Foreskin melanocyte (primary cell): ENCODE measurements at places on chromosomes 5 and 9.
A peak's percentile ranks its signal among the peaks of the same experiment; 100 is the strongest.

DNA sequence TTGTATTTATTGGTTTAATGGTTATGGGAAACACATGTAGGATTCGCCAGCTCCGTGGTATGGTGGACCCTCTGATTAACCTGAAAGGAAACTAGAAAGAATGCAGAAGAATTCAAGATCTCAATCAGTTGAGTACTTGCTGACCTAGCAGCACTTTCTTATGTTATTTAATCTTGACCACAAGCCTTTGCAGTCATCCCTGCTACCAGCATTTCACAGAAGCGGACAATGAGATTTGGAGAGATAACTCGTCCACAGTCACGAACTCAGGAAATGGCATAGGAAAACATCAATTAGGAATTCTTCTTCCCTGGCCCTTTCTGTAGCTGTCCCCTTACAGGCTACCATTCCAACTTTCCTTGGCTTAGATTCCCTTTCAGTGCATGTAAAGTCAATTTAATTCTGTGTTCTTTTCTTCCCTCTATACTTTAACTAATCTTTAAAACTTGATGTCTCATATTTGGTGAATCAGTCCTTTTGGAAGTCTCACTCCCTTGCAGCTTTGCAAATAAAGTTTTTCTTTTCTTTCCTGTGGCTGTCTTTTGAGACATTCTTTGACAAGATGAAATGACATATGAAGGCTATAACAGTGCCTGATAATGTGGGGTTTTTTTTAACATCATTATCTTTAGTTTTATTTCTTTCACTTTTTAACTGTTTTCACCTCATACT lies 1.3 kb upstream of the SLC44A1 start:
- DNase-seq, result no peak

- no peak for DNase-seq
Measured at GRCh38 chr9:4106081-4106759, 193.6 kb downstream of the GLIS3 start.

- DNase-seq, result no peak
Measured at GRCh38 chr5:6252581-6252980, 125.8 kb downstream of the MED10 start.

- no peak for DNase-seq
Measured at GRCh38 chr9:24118190-24118589, 292.1 kb upstream of the ELAVL2 start.

DNA sequence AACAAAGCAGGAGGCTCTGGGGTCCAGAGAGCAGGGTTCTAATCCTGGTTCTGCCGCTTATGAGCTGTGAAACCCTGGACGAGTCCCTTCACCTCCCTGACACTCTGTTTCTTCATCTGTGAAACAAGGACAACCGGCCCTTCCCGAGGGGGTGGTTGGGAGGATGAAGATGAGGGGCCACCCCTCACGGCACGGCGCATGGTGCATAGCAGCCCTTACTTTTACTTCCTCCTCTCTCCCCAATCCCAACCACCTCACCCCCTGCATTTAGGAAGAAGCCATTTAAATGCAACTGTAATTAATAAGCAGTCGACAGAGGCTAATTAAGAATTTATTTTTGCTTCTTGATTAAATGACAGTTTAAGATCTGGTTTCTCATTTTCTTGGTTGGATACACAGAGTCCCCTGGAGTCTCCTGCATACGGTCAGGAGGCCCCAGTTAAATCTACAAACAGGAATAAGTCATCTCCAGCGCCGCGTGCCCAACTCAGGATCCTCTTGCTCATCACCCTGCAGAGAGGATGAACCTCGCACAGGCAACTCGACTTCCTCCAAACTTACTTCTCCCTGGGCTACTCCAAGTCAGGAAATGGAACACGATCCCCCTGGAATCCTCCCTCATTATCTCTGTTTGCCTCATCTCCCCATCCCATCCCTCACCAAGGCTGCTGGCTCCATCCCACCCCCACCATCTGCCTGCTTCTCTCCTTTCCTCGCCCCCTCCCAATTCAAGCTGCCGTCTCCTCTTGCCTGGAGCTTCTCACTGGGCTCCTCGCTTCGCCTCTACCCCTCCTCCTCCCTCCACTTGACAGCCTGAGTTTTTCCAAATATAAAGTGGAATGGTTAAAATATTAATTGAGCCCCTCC lies 95.9 kb downstream of the HRH2 start:
- DNase-seq, result no peak

GRCh38 chr5:24141046-24141445 lies 503.7 kb downstream of the CDH10 start:
- DNase-seq, result no peak

DNA sequence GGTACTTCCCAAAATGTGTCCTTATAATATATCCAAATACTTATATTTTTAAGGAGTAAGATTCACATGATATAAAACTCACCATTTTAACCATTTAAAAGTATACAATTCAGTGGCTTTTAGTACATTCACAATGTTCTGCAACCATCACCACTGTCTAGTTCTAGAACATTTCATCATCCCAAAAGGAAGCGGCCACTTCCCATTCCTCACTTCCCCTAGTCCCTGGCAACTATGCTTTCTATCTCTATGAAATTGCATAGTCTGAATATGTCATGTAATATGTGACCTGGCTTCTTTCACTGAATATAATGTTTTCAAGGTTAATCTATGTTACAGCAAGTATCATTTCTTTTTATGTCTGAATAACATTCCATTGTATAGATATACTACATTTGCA lies 615.1 kb upstream of the SGCD start:
- DNase-seq, result no peak

DNA sequence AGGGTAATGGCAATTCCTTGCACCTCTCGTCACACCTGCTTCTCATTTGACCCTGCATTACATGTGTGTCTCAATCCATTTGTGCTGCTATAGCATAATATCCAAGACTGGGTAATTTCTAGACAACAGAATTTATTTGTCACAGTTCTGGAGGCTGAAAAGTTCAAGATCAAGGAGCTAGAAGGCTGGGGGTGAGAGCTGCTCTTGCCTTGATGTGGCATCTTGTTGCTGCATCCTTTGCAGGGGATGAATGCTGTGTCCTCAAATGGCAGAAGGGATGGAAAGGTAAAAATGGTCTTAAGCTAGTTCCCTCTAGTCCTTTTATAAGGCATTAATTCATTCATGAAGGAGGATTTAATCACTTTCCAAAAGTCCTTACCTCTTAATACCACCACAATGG lies 323.7 kb upstream of the RPS23 start:
- no peak for DNase-seq

DNA sequence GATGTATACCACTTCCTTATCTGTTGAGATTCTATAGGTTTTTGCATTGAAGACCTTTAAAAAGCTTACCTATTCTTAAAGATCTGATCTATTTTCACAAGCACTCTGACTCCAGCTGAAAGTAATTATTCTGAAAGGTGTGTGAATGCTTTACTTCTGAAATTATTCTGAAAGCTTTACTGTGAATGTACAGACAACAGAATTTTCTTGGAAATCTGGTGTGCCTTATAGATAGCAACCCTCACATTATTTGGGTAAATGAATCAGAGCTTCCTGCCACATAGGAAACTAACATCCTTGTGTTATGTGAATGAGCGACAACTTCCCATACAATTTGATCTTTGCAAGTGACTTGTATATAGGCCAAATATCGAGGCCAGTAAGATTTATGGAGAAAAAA lies 6.5 kb downstream of the CDO1 start:
- no peak for DNase-seq

- peak; percentile 57 for DNase-seq
Measured at GRCh38 chr5:35777358-35778087, 79.2 kb upstream of the IL7R start.

DNA sequence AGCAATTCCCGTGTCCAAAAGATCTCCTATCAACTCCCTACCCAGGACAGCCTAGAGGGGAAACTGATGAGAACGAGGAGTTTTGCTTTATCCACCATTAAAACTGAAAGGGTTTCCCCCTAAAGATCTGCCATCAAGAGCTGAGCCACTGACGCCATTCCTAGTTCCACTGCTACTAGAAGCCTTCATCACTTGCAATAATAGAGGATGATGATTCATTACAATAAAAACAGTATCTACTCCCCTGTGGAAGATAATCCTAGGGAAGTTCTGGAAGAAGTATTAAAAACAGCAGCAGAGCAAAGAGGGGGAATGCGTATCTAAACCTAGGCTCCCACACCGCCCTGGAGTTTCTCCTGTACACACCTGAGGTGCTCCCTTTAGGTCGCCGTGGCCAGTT lies 394.5 kb downstream of the BNC2 start:
- DNase-seq, result no peak

DNA sequence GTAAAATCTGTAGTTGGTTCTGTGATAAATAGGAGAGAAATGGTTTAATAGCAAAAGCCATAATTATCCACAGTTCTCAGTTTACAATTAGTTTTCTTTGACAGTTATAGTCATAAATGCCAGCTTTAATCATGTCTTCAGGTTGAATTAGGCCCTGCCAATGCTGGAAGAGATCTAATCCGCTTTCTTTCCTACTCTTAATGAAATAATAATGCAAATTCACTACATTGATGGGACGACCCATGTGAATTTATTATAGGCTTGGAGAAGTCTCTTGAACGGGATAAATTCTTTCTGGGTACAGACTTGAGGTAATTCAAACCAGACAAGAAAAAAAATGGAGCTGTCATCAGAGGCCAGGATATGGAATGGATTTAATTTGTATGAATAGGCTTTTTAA lies 950.4 kb downstream of the EFNA5 start:
- DNase-seq, result no peak

- DNase-seq, result no peak
Measured at GRCh38 chr9:93468763-93469456, 15.5 kb upstream of the FAM120AOS start.

GRCh38 chr5:108557686-108558085 lies 175.8 kb upstream of the FBXL17 start:
- DNase-seq, result no peak

DNA sequence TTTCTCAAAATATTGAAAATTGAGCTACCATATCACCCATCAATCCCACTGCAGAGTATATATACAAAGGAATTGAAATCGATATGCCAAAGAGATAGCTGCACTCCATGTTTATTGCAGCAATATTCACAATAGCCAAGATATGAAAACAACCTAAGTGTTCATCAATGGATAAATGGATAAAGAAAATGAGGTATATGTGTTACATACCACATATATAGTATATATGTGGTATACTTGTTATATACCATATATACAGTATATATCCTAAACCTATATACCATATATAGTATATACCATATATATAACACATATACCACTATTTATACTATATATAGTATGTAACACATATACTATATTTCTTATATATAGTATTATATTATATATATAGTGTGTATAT lies 313.3 kb downstream of the ZNF608 start:
- DNase-seq, result no peak

DNA sequence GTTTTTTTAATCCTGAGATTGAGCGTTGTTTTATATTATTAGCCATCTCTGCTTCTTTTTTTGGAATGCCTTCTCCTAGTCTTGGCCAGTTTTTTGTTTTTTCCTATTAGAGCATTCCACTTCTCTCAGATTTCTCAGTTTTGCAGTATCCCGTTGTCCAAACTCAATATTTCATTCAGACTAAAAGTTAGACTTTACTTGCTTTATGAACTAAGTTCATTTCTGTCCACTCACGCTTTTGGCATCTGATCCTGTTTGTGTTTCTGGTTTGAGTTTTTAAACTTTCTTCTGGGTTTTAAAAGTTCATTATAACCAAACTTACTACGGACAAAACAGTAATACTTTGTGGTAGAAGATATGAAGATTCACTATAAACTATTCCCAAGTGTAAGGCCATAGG lies 288.3 kb upstream of the MPDZ start:
- no peak for DNase-seq

GRCh38 chr5:78634229-78634628 lies 14.3 kb downstream of the LHFPL2 start:
- DNase-seq, result no peak

DNA sequence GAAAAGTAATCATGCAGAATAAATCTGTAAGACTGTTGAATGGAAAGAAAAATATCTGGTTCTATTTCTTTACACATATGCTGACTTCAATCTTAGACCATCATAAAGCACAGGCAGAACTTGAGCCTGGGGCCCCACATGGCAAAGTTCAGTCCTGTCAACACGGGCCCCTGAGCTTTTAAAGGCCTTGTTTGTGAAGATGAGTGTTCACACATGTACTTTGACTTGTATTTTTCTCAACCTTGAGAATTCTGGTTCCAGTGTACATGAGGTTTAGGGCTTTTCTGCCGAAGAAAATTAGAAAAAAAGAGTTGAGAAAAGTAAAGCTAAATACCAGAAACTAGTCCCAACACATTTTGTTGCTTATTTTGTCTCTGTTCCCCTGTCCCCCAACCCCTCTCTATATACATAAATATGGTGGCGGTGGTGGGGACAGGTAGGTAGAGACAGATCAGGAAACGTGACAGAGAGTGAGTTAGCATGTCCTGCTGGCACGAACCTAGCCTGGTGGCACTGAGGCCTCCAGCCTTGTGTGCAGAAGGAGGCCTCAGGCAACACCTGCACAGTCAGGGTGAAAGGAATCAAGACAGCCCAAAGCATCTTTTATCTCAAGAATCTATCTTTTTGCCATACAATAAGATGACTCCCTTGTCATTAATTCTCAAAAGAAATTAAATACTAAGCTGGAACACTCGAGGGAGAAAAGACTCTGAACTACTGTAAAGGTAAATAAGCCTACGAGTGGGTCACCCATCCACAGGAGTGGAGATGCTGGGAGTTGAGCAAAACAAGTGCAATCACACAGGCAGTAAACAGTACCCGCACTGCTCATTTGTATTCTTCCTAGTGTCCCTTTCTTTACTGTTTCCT lies 22.9 kb downstream of the LIFR start:
- DNase-seq, result no peak

GRCh38 chr9:136178061-136178772 lies 26.7 kb downstream of the LHX3 start:
- DNase-seq, result no peak

- no peak for DNase-seq
Measured at GRCh38 chr5:55387865-55388264, 80.1 kb downstream of the MTREX start.

- no peak for DNase-seq
Measured at GRCh38 chr9:112526973-112527372, 40.3 kb downstream of the KIAA1958 start.

DNA sequence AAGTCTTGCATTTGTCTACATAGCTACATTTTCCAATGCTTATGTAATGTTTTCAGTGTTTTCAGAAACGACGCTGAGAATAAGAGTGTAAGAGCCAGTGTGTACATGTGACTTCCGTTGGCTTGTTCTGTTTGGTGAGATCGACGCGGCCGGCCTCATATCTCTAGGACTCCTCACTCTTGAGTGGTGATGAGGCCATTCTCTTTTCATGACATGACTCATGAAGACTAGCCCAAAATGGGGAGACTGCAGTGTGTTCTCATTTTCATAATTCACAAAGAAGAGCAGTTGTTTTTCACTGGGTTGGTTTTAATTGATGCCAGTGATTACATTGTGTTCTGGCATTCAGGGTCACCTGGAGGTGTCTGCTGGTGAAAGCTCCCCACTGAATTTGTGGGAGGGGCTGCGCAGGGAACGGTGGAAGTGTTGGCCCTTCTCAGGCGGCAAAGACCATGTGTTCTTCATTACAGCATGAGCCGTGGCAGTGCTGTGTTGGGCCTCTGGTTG lies 131.5 kb upstream of the OTULINL start:
- no peak for DNase-seq

DNA sequence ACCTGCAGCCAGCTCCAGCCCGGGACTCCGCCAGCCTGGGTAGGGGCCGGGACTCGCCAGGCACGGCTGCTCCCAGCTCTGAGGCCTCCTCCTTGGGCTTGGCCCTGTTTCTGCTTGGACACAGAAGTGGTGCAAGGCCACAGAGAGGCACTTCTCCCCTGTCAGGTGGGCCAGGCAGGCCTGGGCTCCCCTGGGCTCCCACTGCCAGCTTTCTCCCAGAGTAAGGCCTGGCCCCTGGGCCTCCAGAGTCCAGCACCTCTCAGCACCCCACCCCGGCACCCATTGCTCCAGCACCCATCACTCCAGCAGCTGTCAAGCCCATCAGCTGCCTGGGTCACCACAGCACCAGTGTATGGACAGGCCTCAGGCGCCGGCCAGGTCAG lies 71.1 kb upstream of the LRRTM2 start:
- DNase-seq, result no peak
